ENCODE measurements at places on chromosomes 7 and 10. TPM values are rescaled to one million over a fixed set of nuclear protein-coding genes. Genes with fewer than 3 reads are reported as not detected.

AFAP1L2 gene
- total RNA-seq = 12.2 TPM

DNA sequence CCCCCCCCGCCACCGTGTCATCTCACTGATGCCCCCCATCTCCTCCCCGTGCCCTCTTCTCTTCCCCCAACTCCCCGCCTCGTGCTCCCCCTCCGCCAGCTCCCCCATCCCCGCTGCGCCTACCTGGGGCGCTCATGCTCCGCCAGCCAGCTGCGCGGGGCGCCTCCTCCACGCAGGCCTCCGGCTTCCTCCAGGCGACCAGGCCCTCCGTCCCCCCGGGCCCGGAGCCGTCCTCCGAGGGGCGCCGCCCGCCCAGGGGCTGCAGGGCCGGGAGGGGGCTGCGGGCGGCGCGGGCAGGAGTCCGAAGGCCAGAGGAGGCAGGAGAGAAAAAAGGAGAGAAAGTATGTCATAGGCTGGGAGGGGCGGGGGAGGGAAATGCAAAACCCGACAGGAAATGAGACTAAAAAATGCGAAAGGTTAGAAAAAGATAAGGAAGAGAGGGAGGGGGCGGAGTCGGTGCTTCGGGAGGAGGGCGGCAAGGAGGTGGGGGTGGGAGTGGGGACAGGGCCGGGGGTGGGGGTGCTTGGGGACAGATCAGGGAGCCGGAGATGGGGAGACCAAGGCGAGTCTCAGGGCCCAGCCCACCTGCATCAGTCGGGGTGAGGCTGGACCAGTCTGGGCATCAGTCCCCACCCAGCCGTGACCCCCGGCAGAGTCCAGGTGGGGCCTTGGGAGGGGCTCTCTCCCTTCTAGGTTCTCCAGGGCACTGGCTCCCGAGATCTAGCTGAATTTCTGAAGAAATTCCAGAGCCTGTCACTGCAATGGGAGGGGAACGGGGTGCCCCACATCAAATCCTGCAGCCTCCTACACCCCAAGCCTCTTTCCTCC is at the start of gene CARD11:
TSS of gene CARD11 (minus strand) at position 324 of the 828 bp plus-strand sequence. CDS start 85,361 bp downstream, outside the sequence.
- no peaks in the 10 kb centered on the region for H3K36me3 ChIP-seq
- peaks cover 2% of the 10 kb centered on the region for H3K4me1 ChIP-seq
- H3K27ac ChIP-seq = peak within 1 kb of the TSS; percentile 60
- H3K4me3 ChIP-seq = no peak within 1 kb of the TSS
- H3K27me3 ChIP-seq = peaks cover 21% of the 10 kb centered on the region

DNA sequence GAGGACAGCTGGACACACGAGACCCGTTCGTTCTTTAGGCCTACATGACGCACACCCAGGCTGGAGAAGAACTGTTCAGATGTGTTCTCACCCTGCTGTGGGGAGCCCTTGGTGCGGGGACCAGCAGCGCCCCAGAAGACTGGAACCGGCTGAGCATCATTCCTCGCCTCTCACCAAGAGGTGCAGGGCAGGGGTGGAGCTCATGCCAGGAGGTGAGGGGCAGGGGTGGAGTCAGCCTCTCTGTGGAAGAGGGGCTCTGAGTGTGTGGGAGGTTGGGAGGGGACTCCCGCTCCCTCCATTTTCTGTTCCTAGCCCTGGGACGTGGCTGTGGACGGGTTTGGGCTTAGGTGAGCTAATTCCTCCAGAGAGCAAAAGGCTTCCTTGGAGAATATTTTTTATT is 66.0 kb upstream of the SHH start:
- H3K36me3 ChIP-seq = no peaks in the 10 kb centered on the region
- H3K27ac ChIP-seq = no peak overlapping the region
- H3K27me3 ChIP-seq = no peaks in the 10 kb centered on the region
- DNase-seq = no peak
- no peaks in the 10 kb centered on the region for H3K4me1 ChIP-seq

DNA sequence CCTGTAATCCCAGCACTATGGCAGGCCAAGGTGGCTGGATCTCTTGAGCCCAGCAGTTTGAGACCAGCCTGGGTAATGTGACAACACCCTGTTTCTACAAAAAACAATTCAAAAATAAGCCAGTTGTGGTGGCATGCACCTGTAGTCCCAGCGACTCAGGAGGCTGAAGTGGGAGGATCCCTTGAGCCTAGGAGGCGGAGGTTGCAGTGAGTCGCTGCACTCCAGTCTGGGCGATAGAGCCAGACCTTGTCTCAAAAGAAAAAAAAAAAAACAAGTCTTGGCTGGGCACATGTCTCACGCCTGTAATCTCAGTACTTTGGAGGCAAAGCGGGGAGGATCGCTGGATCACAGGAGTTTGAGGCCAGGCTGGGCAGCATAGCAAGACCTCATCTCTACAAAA is 74.6 kb upstream of the PDSS1 start:
- no peak for DNase-seq
- H3K36me3 ChIP-seq = no peaks in the 10 kb centered on the region
- peak overlapping the region; percentile 40 for H3K4me3 ChIP-seq
- H3K4me1 ChIP-seq = peaks cover 10% of the 10 kb centered on the region

DNA sequence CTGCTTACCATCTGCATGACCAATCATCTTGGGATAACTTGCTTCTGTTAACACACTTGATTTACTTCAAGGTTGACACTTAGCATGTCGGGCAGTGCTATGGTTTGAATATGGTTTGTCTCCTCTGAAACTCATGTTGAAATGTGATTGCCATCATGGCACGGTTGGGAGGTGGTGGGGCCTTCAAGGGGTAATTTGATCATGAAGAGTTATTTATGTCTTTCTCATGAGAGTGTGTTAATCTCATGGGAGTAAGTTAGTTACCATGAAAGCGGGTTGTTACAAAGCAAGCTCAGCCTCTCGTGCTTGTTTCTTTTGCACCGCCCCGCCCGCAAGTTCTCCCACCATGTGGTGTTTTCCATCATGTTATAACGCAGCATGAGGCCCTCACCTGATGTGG is 163.6 kb downstream of the DOCK4 start:
- DNase-seq = no peak
- H3K27me3 ChIP-seq = no peaks in the 10 kb centered on the region
- H3K4me1 ChIP-seq = no peaks in the 10 kb centered on the region
- no peak overlapping the region for H3K27ac ChIP-seq
- H3K4me3 ChIP-seq = no peak overlapping the region

- no peaks in the 10 kb centered on the region for H3K27me3 ChIP-seq
- no peaks in the 10 kb centered on the region for H3K36me3 ChIP-seq
- no peaks in the 10 kb centered on the region for H3K4me1 ChIP-seq
- no peak for DNase-seq
Measured at GRCh38 chr10:130017631-130018022, 53.6 kb upstream of the EBF3 start.
